ENCODE measurements at places on chromosomes 2 and 18.

- no peak for DNase-seq
Measured at GRCh38 chr2:68396093-68396492, 31.0 kb downstream of the PLEK start.

DNA sequence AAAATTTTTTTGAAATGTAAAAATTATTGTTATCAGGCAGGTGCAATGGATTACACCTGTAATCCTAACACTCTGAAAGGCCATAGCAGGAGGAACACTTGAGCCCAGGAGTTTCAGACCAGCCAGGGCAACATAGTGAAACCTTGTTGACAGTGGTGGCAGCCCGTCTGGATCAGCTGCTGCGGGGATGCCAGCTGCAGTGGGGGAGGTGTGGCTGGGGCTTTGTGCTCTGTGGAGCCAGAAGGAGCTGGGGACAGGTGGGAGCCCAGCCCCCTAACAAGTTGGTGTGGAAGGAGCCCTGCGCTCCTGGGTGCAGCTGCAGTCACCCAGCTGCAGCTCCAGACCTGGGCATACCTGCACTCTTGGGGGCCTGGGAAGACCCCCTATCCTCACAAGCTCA lies 182.4 kb upstream of the MC4R start:
- DNase-seq, result no peak

GRCh38 chr2:171703574-171704347 lies 16.5 kb downstream of the DYNC1I2 start:
- no peak for DNase-seq

GRCh38 chr2:156321243-156321904 lies 11.1 kb downstream of the NR4A2 start:
- DNase-seq, result no peak

- DNase-seq, result no peak
Measured at GRCh38 chr2:147937744-147938349, 82.7 kb downstream of the ORC4 start.

DNA sequence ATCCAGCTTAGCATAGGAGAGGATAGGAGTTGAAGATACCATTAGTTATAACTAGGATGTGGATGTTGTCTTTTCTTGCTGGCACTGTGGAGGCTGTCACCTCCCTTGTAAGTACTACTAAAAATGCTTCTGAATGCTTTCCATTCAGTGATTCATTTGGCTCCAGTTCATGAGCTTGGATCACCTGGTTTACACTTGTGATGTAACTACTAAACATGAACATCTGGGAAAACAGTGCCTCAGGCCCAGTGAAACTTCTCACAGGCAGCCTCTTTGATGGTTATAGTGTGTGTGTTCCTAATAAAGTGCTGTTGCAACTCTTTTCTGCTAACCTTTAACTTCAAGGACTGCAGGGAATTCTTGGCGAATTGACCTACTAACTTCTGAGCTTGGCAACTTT lies 13.0 kb upstream of the SLC9A2 start:
- DNase-seq, result no peak

DNA sequence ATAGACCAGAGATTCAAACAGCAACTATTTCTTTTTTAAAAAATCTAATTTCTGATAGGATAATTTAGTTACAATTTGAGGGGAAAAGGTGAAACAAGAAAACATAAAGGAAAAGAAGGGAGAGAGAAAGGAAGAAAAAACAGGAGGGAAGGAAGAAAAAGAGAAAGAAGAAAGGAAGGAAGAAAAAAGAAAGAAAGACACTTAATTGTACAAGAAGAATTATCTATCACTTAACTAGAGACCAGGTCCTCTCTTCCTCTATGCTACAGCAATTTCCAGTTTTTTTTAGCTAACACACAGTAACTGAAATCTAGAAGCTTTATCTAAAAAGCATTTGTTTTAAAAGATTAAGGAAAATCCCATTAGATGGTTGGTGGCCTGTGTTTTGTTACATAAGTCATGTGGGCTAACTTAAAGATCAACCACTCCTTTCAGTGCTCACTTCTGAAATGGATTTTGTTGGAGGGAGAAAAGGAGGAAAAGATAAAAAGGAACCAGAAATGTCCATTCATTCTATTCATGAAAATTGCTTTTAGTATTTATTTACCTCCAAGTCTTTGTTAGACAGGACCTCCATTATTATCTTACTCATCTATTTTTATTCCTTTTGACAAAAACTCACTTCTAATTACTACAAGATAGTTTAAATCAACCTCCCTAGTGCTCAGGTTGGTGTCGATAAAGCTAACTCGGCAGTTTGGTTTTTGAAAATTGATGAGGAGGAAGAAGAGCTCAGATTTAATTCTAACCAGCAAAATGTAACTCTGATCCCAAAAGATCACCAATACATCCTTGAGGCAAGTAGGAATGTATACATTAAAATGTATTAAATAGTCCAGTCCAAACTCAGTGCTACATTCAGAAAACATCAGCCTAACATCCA lies 251.5 kb upstream of the FN1 start:
- DNase-seq, result no peak

DNA sequence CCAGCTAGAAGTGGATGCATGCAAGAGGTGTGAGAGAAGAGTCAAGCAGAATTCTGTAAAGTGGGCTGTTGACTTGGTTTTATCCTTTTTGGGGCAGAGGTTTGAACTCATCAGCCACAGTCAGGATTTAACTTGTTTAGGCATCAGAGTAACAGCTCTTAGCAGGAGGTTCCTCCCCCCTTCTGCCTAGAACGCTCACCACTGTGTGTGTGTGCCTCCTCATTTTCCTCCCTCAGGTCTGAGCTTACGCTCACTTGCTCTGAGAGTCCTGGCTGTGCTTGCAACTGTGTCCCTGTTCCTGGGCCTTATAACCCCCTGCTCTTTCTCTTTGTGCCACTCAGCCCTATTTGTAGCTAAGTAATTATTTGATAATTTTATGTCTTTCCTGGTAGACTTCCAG lies 167.9 kb downstream of the TMEM182 start:
- DNase-seq, result no peak

DNA sequence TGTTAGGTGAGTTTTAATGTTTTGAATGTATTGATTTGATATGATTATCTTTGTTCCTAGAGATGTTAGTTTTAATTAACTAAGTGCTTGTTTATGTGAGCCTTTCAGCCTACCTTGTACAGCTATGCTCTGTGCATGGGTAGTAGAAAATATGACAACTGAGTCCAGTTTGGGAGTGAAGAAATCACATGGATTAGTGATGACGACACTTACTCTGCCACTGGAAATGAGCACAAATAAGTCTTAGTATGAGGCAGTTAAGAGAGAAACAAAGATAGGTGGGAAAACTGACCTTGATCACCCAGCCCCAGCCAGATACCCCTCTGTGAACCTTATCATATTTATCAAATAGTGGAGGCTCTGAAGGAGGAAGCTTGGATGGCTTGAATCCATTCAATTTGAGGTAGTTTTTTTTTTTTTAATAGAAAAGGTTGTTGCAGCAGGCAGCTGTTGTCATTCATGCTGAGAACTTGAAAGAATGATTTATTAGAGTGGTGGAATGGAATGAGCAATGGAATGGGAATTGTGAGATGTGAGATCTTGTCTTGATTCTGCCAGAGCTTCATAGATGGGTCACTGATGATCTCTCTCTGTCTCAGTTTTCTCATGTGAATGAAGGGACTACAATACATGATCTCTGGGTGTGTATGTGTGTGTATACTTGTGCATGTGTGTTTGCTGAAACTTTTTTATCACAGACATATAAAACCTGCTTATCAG lies 96.4 kb downstream of the MAP3K20 start:
- DNase-seq, result no peak

DNA sequence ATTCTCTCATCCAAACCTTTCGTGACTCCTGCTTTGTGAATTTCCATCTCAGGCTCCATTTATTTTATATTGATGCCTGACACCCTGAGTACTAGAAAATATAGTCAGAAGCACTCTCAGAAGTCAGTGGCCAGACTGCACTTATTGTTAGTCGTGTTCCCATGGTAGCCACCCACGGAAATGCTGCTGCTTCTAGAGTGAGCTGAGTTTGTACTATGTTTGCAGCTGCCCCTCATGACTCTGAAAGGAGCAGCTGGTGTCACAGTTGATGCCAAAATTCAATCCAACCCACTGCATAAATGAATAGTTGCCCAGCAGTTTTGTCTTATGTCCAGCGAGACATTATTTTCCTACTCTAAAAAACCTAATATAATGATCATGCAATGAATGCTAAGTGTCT lies 265.2 kb upstream of the SPHKAP start:
- DNase-seq, result no peak

GRCh38 chr2:75560022-75560767 lies 544 bp downstream of the EVA1A start:
- no peak for DNase-seq

DNA sequence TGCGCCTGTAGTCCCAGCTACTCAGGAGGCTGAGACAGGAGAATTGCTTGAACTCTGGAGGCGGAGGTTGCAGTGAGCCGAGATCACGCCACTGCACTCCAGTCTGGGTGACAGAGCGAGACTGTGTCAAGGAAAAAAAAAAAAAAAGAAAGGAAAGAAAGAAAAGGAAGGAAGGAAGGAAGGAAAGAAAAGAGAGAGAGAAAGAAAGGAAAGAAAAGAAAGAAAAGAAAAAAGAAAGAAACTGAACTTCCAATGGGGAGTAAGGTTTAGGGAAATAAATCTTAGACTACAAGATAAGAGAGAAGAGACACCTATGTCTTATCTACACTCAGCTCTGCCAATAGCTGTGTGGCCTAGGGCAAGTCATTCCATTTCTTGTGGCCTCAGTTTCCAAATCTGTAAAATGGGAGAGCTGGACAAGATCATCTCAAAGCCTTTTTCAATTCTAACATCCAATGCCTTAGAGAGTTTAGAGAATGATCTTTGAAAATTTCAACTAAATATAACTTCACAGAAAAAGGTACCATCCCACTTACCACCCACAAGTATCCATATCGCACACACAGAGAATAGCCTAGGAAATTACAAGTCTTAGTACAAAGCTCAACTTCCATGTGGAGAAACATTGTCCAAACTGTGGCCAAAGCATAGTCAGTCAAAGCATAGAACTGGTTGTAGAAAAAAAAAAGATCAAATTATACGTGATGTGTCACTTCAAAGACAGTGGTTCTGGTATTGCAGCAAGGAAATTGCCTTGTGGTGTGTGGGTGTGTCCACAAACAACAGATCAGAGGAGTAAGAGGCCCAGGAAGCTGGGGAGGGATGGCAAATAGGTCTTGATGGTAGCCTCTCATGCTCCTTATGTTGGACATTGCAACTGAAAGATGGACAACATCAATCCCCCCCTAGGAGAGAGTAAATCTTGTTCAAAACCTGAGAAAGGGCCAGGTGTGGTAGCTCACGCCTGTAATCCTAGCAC lies 42.4 kb downstream of the SLC14A2 start:
- no peak for DNase-seq

DNA sequence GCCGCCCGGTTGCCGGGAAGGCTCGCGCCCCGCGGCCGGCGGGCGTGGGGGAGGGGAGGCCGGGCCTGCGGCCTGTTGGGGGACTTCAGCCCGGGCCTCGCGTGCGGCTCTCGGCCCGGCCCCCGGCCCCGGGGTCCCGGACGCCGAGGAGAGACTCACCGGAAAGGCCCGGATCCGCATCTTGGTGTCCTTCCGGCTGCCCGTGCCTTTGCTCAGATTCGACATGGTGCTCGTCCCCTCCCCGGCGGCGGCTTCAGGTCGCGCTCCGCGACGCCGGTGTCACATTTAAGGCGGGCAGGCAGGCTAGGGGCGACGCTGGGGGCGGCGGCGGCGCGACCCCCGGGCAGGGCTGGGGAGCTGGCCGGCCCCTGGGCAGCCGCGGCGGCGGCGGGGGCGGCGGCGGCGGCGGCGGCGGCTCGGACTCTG lies 365 bp downstream of the CUL3 start:
- no peak for DNase-seq

DNA sequence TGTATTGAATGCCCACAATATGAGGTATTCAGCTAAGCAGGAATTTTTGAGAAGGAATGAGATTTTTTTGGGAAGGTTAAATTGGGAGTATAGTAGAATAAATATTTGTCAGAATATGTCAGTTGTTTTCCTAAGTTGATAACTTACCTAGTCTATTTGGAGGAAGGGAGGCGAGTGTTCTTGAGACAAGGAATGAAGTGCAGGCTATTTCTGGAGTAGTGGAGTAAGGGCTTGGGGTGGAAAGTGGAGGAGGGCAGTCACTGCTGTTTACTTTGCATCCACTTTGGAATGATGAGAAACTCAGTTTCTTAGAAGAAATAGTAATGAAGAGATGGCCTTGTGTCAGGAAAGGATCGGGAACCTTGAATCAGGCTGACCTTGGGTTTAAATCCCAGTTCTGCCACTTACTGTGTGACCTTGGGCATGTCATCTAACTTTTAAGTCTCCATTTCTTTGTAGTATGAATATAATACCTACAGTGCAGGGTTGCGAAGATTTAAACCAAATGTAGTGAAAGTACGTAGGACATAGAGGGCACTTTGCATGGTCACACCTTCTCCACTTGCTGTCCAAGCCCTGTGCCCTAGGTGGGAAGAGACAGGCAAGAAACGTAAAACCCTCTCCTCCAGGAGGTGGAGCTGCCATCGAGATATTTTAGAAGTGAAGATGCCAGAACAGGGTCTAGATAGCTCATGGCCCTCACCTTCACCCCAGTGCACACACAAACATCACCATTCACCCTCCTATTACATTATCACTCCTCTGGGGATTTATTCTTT lies 25.2 kb upstream of the CYP27A1 start:
- no peak for DNase-seq

DNA sequence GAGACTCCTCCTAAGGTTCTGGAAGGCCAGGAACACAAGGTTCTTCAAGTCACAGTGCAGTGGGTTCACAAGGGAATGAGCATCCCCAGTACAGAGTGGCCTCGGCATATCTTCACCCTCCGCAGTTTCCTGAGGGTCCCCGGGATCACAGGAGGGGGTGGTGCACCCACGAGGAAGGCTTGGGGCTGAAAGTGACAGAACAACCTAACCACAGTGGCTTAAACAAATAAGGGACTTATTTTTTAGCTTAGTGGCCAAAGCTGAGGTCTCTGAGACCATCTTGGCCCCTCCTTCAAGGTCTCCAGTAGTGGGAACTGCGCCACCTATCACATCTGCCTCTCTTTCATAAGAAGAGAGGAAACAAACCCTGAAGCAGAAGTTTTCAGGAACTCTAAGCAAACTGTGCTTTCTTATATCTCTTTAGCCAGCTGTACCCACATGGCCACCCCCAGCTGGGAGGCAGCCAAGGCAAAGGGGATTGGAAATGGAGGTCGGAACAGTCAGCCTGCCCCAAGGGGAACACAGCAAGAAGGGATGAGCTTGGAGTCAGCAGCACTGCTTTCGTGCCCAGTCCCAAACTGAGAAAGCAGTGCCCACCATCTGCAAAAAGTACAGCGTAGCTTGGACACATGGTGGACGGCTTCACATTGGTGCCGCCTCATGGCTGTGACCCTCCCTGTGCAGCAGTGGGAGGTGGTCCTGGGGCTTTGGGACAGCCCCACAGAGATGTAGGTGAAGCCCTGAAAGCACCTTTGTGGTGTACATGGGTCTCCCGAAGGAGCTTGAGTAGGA lies 260.0 kb upstream of the ID2 start:
- no peak for DNase-seq

DNA sequence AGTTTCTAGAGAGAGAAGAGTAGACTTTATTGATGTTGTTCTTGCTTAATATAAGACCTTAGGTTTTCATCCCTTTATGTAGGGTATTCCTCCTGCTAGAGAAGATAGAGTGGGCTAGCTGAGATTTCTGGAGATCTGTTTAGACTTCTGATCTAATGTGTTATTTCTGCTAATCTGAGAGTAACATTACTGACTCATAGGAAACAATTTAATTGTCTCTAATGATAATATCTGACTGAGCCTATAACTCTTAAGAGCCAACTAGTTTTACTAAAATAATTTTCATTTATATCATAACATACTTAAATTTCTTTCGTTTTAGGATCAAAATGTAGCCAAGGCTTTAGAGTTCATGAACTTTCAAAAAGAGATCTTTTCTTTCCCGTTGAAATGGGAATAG lies 618.7 kb upstream of the ZEB2 start:
- DNase-seq, result no peak
